ENCODE measurements at places on chromosomes 11 and 22.
A peak's percentile ranks its signal among the peaks of the same experiment; 100 is the strongest.

- peak; percentile 19 for DNase-seq
Observed at GRCh38 chr11:69718147-69718546, 14.3 kb upstream of the FGF19 start.

GRCh38 chr11:60658409-60658808 is 41.0 kb upstream of the MS4A8 start:
- no peak for DNase-seq

- DNase-seq = peak; percentile 9
Observed at GRCh38 chr11:71103266-71103665, 149.1 kb downstream of the SHANK2 start.

- DNase-seq = no peak
Observed at GRCh38 chr11:69105461-69106030, 50.2 kb upstream of the SMIM38 start.

GRCh38 chr11:75162954-75163353 is 12.0 kb downstream of the SLCO2B1 start:
- no peak for DNase-seq

GRCh38 chr22:29307596-29308147 is 1.2 kb downstream of the GAS2L1 start:
- DNase-seq = no peak

GRCh38 chr11:75797116-75797515 is 17.9 kb upstream of the UVRAG start:
- no peak for DNase-seq

- DNase-seq = no peak
Observed at GRCh38 chr22:29825578-29825977, 12.5 kb downstream of the ASCC2 start.

DNA sequence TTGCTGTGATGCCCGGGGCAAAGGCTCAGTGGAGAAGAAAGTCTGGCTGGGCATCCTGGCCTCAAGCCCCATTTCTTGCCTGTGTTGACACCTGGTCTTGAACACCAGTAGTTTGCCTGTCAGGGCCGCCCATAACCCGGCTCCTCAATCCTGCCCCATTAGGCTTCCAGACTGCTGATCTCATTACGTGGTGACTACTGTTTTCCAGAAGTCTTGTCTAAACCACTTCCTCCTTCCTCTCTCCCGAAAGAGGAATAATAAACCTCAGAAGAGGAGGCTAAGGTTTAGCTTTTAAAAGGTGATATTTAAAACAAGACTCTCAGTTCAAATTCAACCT is 97.7 kb downstream of the CD44 start:
- DNase-seq = no peak

DNA sequence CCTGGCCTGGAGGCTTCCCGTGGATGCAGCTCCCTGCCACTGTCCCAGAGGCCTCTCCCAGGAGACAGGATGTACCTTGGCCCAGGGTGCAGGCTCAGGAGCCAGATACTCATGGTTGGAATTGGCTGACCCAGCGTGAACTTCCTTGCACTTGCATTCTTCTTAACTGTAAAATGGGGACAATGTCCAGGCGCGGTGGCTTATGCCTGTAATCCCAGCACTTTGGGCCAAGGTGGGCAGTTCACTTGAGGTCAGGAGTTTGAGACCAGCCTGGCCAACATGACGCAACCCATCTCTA is 20.1 kb upstream of the ST3GAL4 start:
- no peak for DNase-seq

DNA sequence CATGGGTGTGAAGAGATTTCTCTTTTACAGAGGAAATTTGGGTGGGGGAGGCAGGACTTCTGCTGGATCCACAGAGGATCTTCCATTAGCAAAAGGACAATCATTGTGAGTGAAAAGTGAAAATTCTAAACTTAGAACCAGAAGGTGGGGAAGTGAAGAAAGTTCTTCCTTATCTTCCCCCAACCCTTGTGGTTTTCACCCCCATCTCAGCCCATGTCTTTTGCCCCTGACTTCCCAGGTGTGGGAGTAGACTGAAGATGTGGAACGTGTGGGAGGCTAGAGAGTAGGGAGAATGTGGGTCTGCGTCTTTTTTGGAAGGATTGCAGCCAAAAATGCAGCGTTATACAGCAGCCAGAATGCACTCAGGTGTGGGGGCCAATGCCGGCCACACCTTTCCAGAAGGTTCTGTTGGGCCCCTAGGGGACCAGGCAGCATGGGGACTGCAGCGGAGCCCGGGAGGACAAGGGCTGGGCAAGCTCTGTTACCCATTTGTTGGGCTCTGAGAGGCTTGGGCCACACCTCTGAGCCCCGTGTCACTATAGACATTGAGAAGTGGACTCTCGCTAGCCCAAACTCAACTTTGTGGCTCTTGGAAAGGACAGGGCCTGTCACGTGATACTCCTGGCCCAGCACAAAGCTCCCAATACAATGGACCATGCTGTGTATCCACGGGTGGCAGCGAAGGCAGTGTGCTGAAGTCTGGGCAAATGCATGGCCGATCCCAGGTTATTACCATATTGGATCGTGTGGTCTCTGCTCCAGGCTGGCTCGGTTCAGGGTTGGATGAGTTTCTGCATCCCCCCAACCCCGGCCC is 32.8 kb upstream of the LINC01488 start:
- DNase-seq = no peak

DNA sequence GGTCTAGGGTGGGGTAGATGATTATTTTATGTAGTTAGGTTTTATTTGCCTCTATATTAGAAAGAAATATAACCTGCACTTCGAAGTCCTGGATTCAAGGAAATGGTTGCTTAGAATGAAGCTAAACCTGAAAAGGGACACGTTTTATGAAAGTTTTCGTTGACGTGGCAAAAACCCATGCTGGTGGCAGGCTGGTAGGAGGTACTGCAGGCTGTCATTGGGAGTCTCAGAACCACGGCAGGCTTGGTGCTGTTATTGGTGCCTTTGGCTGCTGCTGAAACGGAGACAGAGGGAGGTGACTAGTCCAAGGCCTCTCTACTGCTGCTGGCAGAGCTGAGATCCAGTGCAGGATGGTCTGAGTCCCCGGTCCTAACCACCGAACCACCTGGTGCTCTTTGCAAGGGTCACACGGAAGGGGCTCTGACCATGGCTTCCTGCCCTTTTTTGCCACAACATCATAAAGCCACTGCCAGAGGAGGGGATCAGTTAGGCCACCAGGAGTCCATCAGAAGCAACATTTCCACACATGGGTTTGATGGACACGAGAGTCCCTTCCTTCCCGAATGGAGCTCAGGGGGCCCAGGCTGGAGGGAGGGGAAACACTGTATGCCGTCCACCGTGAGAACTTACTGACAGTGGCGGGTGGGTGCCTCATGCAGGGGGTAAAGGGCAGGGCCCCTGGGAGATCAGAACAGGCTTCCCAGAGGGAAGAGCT is 13.4 kb downstream of the CSF2RB start:
- no peak for DNase-seq

- peak; percentile 24 for DNase-seq
Observed at GRCh38 chr11:10654811-10655150, 38.8 kb downstream of the IRAG1 start.

DNA sequence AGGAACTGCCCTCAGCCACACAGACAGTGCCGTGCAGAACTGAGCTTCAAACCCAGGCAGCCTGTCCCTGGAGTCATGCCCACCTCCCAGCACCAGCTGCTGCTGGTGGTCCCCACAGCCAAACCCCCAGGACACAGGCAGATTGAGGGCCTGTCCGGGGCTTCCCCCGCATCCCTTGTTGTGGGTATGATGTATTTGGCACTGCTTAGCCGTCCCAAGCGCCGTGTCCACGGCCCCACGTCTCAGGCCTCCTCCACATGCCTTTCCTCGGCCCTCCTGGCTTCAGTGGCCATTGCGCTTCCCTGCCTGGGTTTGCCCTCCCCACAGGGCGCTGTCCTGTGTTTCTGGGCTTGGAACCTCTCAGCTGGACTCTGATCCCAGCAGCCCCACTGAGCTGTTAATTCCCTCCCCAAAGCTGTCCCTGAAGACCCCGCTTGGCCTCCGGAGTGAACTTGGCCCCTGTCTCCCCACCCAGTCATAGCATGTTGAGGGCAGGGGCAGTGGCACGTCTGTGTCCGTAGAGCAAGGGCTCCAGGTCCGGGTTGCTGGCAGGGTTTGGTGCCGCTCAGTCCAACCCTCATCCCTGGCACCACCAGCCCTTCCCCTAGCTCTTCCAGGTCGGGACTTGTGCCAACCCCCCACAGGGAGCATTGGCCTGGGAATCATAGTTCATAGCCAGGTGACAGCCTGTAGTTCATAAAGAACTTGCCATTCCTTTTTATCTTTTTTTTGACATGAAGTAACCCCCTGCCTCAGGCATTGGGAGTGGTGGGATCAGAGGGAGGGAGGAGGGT is 34.5 kb upstream of the TEF start:
- DNase-seq = no peak

DNA sequence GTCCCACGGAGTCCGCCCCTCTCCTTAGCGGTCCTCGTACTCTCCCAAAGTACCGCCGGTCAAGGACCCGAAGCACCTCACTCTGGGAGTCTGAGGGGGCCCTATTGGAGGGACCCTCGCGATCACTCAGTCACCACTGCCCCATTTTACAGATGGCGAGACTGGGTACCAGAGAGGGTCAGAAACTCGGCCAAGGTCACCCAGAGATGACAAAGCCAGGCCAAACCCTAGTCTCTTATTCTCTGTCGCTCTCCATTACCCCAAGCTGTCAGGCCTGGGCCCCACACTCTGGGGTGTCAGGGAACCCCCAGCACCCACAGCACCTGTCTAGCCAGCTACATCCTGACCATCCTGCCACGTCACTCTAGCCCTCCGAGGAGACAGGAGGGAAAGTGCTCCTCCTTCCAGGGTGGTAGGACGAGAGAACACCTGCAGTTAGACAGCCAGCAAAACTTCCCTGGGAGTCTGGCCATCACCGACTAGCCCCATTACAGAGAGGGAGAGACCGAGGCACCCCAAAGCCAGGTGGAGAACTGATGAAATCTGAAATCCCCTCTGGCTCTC is 1.4 kb upstream of the KCNJ4 start:
- DNase-seq = no peak

DNA sequence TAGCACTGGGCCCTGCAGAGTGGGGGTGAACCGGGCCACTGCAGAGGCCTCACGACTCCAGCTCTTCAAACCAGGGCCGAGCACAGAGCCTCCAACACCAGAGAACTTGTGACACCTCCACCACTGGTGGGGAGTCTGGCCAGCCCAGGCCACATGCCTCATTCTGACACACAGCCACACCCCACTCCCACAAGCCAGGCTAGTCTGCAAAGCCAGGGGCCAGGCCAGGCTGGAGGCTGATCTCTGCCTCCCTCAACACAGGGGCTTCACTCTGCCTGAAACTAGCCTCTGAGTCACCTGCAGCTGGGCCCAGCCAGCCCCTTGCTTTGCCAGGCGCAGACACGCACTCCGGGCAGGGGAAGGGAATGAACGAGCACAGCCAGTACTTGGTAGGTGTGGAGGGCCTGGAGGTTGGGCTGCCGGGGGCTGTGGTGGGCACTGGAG is 102.9 kb downstream of the MED15 start:
- no peak for DNase-seq

DNA sequence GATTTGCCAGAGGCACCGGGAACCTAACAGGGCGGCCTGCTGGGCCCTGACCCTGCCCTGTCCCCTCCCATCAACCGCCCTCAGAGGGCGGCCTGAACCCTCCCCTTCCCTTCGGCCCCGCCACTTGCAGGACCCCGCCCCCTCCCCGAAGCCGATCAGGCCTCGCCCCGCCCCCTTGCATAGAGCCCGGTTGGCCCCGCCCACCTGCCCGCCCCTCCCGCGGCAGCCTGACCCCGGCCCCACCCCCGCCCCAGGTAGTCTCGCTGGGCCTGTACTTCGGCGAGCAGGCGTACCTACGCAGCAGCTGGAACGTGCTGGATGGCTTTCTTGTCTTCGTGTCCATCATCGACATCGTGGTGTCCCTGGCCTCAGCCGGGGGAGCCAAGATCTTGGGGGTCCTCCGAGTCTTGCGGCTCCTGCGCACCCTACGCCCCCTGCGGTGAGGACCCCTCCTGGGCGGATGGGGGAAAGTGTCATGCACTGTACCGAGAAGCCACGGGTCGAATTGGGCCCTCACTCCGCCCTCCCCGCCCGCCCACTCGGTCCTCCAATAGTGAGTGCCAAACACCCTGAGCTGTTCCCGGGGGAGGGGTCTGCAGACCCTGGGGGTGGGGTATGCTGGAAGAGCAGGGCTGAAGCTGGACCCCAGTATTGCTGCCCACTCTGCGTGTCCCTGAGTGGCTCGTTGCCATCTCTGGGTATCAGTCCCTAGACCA is 94.1 kb downstream of the CACNA1I start:
- DNase-seq = no peak

DNA sequence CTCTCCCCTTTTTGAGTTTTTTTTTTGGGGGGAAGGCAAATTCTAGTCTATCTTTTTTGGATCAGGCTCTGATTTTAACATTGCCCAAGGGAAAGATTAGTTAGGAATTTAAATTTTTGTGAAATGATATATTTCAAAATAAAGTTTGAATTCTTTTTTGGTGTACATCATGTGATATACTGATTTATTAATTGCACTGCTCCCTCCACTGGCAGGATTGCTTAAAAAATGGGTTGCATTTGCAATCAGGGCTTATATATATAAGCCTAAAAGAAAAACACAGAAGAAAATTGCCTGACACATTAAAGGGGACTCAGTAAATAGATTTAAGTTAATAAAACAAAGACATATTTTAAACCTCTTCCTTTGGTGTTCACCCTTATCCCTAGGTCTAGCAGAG is 1.2 kb downstream of the DYNC2H1 start:
- DNase-seq = peak; percentile 33

- DNase-seq = no peak
Observed at GRCh38 chr11:64003807-64004589, 17.8 kb downstream of the OTUB1 start.

DNA sequence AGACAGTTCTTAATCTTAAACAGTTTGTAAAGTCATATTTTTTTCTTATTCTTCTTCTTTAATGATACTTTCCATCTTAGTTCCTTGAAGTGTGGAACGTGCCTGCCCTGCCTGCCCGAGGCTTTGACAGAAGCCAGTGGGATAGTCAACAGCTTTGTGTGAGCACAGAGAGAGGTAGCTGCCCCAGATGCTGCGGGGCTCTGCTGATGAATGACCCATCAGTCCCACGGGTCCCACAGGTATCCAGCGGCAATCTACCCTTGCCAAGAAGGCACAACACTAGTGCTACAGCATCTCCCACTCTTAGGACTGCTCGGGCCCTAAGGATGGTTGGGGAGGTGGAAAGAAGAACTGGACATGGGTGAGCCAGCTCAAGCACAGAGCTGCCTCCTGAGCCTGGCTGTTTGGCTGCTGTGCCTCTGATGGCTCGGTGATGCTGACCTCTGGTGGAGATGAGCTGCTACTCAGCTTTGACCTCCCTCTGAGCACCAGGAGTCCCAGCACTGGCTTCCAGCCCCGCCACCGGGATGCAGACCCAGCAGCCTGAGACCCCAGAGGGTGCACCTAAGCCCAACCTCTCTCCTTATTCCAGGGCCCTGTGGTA is 11.8 kb upstream of the APLNR start:
- DNase-seq = peak; percentile 59

Data from RWPE1 (cell line).